ENCODE measurements at places on chromosomes 7 and 10.

DNA sequence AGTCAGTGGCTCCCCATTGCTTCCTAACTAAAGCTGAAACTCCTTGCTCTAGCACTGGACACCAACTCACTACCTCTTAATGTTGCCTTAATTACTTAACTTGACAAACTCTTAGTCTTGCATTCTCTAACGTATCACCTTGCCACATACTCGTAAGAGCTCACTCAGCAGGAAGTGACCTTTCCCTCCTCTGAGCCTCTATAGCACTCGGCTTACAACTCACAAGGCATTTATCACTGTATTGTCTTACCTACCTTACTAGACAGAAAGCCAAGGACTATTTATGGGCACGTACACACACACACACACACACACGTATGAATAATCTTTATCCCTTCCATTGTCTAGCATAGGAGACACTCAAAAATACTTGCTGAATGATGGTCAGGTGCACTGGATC lies 21.2 kb downstream of the CEP41 start:
- DNase-seq, result no peak

DNA sequence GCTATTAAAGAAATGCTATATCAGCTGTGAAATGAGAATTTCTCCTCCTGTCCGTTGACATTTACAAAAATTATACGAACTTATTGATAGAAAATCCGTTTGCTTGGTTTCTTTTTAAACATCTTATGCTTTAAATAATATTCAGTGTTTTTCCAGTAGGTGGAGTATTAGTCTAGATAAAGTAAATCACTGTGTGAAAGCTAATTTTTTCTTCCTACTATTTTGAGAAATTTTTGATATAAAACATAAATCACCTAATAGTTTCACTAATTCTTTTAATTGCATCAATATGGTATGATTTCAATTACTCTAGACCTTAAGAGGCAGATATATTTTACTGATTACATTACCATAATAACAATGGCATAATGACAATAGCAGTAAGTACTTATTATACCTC lies 335.2 kb upstream of the C7orf33 start:
- no peak for DNase-seq

DNA sequence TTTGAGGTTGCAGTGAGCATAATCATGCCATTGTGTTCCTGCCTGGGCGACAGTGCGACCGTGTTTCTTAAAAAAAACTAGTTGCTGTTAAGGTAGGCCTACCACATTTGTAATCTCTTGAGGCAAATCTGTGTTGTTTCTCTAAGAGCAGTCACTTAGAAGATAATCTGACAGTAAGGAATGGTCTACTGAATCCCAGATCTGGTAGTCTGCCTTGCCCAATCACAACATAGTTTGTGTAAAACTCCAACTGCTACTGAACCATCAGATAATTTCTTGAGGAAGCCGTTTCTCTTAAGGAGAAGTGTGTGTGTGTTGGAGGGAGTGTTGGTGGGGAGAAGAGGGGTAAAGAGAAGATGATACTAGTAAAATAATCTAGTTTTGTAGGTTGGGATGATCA lies 5.0 kb downstream of the NRF1 start:
- no peak for DNase-seq

DNA sequence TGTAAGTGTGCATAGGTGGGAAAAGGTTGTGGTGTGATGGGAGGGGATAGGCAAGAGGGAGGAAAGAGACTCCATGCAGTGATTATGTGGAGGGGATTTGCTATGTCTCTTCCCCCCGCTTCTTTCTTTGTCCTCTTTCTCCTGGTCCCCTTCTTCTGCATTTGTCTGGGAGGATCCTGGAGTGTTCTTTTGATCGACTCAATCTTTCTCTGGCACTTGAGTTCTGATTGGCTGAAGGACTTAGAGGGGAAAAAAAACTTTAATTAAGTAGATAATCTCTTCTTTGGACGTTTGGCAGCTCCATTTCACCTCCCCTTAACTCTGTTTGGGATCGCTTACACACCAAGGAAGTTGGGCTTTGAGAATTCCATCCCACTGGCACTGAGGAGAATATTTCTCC lies at the start of gene WNT8B:
Gene WNT8B, plus strand, starts transcription at position 301 of the 400 bp plus-strand sequence. CDS start 160 bp downstream, outside the sequence.
- no peak for DNase-seq

DNA sequence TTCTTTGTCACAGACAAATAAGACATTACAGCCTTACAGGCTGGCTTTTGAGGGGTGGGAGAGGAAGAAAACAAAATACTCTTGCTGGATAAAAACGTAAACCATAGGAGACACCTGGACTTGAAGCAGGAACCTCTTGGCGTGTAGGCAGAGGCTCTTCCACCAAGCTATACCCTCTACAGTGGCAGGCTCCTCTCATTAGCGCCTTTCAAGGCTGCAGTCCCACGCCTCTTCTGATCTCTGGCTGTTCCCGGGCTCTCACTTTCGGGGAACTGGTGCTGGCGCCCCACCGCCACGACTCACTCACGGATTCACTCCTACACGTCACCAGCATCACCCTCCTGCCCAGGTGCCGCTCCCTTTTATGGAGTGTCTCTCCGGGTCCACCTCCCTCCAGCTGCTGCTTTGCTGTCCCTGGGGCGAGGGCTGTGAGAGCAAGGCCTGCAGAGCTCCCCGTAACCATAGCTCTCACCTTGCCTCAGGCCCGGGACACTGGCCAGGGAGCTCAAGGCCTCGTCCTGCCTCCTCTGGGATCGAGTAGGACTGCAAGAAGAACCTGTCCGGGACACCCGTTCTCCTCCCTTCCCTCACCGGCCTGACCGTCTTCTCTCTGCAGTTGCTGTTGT lies 62.6 kb downstream of the ZNF777 start:
- no peak for DNase-seq

DNA sequence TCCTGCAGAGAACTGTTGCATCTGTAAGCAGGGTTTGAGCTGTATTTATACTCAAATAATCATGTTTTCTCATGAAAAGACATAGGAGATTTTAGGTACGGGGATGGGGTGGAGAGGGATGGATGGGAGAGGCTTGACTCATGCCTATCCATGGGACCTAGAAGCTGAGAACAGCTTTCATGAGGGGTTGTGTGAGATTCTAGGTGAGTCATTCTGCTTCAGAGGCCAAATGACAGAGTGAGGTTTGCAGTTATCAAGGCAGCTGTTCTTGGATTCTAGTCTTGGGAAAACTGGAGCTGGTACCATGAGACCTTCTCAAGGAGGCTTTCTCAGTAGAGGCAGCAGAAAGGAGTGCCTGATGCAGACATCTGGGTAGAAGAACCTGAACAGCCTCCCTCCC lies 746.9 kb downstream of the TYW1 start:
- DNase-seq, result no peak

DNA sequence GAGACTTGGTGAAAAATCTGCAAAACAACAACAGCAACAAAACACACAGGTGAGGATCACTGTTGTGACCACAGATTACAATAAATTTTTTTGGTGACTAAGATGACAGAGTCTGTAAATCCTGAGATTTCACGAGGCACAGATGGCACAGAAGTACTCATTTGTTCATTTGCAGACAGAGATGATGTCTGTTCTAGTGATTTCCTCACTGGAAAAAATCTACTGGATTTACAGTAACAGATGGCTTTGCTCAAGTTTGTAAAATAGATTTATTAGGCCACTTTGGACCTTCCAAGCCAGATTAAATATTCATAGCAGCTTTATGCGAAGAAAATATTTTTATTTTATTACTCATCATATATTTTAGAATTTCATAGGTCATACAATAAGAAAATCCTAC lies 113.5 kb upstream of the IL6 start:
- DNase-seq, result no peak

DNA sequence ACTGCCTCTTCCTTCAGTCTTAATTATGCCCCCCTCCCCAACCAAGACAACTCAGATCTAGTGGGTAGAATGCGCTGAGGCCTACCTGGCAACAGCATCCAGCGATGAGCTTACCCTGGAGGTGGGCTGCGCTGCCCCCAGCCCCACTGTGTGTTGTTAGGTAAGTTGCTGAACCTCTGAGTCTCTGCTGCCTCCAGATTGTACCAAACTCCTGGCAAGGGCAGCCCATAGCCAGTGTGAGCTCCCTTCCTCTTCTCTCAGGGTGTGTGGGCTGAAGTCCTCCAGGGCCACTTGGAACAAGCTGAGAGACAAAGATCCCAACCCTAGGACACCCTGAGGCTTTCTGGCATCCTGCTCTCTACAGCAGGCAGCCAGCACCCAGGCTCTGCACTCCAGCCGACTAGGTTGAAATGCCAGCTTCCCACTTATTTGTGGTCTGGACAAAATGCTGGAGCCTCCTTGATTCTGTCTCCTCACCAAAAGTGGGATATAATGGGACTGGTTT lies 135.3 kb downstream of the ARHGAP22 start:
- peak; percentile 63 for DNase-seq

- DNase-seq, result peak; percentile 97
These were observed 15.6 kb downstream of the ATG9B start for GRCh38 chr7:151008511-151009323.

GRCh38 chr7:26153823-26154783 lies 2.1 kb downstream of the NFE2L3 start:
- peak; percentile 89 for DNase-seq

All from endodermal cell (in vitro differentiated cells).